ENCODE measurements at places on chromosomes 1 and 21.

GRCh38 chr1:80059940-80060339, 1053.4 kb upstream of the ADGRL4 start:
- no peak for DNase-seq

DNA sequence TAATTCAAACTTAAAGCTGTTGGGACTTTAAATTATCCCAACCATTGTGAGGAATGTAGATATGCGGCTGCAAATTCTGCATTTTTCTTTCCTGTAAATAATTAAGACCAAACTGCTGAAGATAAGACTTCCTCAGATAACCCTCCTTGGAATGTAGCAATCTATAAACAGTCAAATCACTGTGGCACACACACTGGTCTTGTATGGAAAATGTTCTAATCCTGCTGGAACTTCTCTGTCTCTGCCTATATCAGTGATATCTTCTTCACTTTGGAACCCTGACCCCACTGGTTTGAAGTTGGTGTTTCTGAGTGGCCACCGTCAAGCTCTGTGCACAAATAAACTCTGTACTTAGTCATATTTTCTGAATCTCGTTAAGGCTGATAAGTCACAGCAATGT, 32.9 kb downstream of the HSF2BP start:
- DNase-seq, result no peak

DNA sequence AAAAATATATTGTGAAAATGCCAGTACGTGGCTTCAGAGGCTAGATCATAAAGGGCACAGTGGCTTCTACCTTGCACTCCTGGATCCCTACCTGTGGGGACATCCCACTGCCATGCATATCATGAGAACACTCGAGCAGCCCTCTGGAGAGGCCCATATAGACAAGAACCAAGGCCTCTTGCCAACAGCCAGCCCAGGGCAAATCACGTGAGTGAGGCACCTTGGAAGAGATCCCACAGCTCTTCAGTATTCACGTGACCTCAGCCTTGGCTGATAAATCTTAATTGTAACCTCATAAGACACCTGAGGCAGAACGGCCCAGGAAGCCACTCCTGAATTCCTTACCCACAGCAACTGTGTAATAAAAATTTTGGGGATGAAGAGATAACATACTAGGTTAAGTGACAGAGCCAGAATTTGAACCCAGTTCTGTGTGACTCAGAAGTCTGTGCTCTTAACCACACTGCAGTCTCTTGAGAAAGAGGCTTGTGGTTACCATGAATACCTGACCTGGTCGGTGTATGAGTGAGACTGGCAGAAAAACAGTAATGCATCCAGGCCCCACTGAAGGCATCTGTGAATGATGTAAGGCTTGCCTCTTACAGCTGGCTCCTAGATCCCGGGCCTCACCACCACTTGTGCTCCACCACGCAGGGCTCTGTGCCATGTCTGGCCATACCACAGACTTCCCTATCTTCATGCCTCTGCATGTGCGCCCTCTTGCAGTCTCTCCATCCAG, 6.9 kb upstream of the A3GALT2 start:
- DNase-seq, result no peak

GRCh38 chr1:211548321-211549091, 30.5 kb downstream of the SLC30A1 start:
- DNase-seq, result no peak

DNA sequence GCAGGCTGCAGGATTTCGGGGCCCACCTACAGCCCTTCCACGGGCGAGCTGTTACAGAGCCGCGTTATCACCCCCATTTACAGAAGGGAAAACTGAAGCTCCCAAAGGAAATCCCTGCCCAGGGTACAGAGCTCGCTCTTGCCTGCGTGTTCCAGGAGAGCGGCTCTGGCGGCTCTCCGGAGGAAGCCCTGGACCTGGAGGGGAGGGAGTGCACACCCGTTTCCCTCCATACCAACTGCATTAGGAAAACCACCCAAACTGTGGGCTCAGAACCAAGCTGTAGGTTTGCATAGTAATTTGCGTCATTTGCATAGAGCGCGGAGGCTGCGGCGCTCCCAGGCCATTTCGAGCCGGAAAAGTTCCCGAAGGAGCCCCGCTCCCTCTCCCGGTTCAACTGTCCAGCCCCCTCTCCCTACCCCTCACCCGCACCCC, 24.7 kb upstream of the ADGRB2 start:
- no peak for DNase-seq

GRCh38 chr1:228742281-228742860, 7.1 kb downstream of the RHOU start:
- no peak for DNase-seq

DNA sequence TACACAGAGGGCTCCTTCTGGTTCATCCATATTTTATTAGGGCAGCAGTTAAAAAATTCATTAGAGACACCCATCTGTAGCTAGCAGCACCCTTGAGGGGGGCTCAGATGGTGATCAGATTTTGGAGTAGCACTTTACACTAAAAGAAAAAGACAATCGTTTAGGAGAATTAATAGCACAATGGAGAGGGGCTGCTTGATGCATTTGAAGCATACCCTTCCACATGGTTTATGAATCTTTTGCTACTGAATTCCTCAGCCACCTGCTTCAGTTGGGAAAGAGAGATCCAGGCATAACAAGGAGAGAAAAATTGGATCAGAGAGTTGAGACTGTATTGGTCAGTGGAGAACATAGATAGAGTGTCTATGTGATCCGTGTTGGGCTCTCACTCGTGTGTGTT, 54.4 kb downstream of the DISC1 start:
- DNase-seq, result no peak

- DNase-seq, result no peak
These were observed 21.9 kb downstream of the KIAA1614 start for GRCh38 chr1:180934563-180934962.

DNA sequence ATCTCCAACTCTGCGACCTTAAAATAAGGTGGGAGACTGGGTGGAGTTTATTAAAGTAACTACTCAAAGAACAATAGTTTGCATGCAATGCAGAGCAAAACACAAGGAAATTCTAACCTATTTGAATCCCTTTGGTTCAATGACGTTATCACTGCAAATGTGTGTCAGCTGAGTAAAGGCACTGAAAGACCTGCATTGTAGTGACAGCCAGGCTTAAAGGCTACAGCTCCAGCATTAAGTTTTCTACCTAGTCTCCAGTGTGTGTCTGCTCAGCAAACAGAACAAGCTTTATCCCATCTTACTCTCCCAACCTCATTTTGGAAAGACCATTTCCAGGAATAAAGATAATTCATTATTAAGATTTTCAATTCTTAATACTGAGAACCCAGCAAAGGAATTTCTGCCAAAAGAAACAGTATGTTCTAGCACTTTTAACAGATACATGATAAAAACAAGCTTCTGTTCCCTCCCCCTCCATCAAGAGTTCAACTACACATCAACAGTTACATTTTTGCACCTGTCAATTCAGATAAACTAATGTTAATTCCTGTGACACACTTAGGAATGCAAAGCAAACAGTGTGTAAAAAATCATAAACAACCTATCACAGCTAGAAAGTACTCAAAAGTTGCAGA, 14.2 kb downstream of the PTP4A2 start:
- DNase-seq, result no peak

DNA sequence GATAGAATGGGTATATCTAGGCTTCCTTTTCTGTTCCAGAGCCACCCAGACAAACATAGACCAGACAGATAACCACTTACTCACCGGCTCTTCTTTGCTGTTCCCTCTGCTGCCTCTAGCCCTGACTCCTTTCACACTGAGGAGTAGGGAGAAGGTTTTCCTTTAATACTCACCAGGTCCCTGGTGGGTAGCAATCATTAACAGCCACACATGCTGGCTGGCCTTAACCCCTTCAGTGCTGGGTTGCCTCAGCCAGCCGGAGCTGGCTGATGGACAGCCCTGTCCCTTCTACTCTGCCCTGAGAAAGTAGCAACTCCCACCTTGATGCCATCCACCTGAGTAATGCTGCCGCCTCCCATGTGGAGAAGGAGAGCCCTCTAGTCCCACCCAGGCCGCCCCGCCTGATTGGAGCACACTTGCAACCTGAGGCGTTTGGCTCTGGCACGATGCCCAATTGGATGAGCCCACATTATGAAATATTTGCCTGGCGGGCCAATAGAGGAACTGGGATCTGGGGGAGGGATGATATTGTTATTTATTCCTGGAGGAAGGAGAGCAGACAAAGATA, 71.6 kb downstream of the PLEKHA6 start:
- no peak for DNase-seq

All from stimulated activated CD8-positive, alpha-beta memory T cell treated with anti-CD3 and anti-CD28 coated beads, Interleukin-7, amount 100 ng/mL, for 4 hours (primary cell).